ENCODE measurements at places on chromosomes 2 and 18.

DNA sequence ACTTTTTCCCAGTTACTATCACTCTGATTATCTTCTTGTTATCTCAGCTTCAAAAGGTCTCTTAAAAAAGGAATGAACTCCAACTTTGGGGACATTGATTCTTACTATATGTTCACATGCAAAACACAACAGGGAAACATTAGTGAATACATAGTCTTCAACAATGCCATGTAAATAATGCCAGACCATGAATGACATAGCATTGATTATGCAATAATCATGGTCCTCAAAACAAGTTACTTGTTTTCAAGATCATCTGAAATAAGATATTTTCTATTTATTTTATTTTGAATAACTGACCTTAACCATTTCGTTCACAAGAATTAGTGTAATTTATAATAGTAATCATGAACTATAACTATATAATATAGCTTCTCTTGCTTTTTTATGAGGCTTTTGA lies 902.3 kb downstream of the MBD2 start:
- no peak for DNase-seq

DNA sequence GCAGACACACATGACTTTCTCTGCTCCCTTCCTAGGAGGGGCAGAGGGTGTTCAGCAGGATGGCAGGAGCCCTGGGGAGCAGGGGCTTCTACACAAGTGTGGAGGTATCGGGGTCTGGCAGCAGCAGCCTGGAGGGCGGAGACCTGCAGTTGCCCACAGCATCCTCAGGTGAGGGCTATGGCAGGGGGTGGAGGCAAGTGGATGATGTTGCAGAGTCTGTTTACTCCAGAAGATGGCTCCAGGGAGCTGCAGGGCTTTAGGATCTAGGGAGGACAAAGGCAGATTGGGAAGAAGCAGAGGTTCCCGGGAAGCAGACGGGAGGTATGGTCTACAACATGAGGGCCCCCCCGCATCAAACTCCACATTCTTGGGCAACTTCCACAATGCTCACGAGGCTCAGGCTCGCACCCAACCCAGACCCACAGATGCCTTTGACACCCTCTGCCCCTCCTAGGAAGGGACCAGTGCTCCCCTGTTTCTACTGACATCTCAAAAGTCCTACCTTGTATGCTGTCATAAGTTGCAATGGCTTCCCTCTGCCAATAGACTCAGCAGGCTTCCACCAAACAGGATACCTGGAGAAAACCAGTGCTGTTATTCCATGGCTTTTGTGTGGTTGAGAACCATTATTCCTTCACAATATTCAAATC lies 12.0 kb upstream of the ATP6V1C2 start:
- peak; percentile 26 for DNase-seq

GRCh38 chr2:227821043-227821942 lies 7.7 kb downstream of the CCL20 start:
- no peak for DNase-seq

DNA sequence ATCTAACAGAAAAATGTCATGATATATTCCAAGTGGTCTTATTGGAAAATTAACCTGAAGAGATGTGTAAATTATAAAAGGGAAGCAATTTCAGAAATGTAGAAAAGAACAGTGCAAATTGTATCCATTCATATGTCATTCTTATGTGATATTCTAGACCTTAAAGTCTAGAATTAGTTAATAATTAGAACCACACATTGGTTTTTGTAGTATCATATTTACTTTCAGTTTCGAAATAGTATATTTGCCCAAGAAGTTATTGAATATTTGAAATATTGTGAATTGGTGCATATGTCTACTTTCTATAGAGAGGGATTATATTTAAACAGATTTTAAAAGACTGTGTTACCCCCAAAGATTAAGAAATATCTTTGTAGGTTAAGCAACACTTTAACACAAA lies 1348.6 kb upstream of the ACVR2A start:
- no peak for DNase-seq

GRCh38 chr18:4797002-4797685 lies 342.0 kb upstream of the DLGAP1 start:
- DNase-seq = no peak

DNA sequence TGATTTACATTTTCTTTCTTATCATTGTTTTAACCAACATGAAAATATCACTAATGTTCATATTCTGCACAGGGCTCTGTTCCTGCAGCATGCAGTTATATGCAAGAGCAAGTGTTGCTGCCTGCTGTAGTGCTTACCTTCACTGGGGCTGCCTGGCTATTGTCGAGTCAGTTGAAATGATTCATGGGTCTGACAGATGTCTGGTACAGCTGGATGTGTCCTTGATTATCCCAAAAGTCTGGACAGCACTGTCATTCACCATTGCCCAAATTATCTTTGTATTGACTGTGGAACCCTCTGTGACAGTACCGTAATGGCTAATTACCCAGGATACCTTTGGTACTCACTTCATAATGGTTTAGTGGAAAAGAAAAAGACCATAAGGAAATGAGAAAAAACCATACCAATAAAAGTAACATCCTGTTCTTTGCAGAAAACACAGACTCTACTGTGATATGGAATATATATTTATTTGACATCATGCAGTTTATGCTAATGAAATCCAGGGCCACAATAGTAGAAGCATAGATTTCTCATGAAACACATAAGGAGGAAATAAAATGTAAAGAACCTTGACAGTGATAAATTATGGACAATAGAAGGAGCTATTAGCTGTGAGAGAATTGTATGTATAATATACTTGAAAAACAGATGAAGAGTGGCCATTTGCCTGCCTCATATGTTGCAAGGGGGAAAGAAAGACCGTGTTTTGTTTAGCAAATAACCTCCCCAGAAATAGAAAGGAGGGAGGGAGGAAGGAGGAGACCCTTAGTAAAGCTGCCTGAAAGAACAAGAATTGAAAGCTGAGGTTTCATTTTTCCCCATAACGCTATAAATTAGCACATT lies 249.8 kb upstream of the ATP5MC3 start:
- DNase-seq = no peak

DNA sequence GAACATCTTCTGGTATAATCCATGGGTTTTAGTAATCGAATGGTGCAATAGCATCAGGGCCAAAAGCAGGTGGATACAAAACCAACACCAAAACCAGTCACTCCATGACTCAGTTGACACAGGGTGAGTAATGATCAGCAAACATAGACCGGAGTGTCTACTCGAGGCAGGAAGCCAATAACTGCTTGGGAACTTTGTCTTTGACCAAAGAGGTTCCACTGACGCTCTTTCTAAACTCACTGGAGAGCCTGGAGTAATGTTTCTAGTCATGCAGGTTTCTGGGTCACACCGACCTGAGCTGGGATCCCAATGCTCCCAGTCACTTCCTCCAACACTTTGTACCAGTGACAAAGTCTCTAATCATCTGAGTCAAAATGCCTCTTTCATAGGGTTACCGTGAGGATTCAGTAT lies 30.9 kb downstream of the MREG start:
- no peak for DNase-seq

- DNase-seq = no peak
Observed at GRCh38 chr2:126766295-126766968, 110.5 kb downstream of the GYPC start.

DNA sequence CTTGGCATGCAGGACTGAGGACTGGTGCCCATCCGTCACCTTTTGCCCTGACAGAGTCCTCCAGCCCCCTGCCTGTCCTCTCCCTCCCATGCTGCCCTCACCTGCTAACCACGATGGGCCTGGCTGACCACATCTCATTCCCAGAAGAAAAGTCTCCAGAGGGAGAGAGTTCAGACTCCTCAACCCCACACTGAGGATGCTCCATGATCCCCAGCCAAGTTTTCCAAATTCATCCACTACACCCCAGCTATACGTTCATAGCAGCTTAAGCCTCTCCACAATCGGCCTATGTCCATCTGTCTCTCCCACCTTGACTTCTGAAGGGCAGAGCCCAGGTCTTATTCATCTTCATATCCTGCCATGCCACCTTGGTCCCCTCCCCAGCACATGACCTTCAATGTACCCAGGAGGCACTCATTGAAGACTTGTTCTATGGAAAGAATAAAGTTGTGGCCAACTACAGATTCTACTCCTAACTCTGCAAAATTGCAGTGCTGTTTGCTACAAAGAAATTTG lies 115.6 kb upstream of the ID2 start:
- no peak for DNase-seq

DNA sequence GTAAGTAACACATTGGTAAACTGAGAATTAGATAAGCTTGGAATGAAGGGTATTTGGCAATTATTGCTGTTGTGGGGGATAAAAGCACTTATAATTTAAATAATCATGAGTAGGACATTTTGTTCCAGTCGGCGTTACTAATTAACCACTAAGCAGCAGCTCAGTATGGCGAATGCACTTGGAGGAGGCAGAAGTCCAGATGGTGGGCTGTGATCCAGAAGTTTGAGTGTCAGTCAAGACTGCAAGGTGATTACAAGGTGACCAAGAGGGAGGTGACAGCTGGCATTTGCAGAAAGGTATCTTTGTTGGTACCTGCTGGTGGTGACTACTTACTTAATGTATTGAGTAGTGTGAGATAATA lies 643.6 kb upstream of the FAM98A start:
- DNase-seq = no peak

DNA sequence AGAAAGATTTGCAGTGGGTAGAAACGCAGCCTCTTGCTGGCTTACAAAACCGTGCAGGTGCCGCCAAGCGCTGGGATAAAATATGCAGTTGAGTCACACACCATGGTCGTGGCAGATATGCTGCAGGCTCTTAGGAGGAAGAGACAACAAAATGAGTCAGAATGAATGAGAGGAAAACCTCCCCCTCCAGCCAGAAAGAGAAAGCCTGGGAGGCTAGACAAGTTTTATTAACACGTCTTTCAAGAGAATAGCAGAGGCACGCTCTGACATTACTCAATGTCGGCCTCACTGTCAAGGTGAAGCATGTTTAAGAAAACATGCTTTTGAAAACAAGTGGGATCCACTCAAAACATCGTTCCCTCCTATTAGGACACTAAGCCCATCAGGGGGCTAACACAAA lies 37.1 kb upstream of the ZCCHC2 start:
- no peak for DNase-seq

- no peak for DNase-seq
Observed at GRCh38 chr2:32830196-32830595, 116.6 kb upstream of the LTBP1 start.

- DNase-seq = peak; percentile 44
Observed at GRCh38 chr18:50560681-50561629, 1.1 kb downstream of the MAPK4 start.

- DNase-seq = no peak
Observed at GRCh38 chr2:171319164-171319810, 114.5 kb downstream of the METTL8 start.

GRCh38 chr2:172588931-172589330 lies 33.0 kb downstream of the PDK1 start:
- DNase-seq = no peak

DNA sequence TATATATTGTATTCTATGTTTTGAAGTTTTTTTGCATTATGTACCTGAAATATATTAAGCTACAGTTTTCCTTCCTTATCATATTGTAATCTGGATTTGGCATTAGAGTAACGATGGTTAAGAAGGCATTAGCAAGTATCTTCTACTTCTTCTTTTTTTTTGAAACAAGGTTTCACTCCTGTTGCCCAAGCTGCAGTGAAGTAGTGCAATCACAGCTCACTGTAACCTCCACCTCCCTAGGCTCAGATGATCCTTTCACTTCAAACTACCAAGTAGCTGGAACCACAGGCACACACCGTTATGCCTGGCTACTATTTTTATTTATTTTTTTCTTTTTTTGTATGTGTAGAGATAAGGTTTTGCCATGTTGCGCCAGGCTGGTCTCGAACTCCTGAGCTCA lies 201.1 kb downstream of the ZNF804A start:
- no peak for DNase-seq

DNA sequence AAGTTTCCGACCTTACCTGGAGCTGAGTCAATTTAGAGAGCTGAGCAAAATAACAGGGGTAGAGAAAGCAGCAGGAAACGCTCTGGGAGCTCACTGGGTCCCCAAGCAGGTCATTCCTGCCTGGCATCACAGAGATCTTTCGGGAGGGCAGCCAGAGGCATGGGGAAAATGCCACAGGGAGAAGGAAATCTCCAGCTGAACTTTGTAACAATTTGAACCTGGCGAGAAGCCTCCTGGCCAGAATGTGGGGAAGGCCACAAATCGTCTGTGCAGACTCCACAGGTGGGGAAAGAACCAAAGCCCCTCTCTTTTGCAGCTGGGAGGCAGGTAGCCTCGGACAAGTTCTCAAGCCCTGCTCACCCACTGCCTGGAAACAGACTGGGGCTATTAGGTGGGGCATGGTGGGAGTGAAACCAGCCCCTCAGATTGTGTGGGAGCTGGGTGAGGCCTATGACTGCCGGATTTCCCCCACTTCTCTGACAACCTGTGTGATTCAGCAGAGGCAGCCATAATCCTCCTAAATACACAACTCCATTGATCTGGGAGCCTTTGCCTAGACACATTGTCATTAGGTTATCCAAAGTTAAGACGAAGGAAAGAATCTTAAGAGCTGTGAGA lies 53.9 kb downstream of the INO80D start:
- no peak for DNase-seq

DNA sequence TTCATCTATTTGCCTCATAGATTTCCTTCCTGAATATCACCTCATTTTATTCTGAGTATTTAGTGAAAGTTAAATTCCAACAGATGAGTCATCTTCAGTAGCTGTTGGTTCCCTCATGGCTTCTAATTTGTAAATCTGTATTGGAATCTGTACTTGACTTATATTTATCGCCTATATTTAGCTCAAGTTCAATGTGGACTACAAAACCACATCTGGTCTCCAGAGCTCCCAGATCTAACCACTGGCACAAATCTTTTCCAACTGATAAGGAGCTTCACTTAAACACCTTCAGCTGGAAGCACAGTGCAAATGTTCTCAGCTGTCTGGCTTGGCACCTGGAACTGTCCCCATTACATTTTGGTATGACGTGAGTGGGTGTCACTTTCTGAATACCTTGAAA lies 82.8 kb upstream of the DSEL start:
- DNase-seq = no peak

GRCh38 chr18:74665905-74666304 lies 68.2 kb downstream of the ZNF407 start:
- no peak for DNase-seq

DNA sequence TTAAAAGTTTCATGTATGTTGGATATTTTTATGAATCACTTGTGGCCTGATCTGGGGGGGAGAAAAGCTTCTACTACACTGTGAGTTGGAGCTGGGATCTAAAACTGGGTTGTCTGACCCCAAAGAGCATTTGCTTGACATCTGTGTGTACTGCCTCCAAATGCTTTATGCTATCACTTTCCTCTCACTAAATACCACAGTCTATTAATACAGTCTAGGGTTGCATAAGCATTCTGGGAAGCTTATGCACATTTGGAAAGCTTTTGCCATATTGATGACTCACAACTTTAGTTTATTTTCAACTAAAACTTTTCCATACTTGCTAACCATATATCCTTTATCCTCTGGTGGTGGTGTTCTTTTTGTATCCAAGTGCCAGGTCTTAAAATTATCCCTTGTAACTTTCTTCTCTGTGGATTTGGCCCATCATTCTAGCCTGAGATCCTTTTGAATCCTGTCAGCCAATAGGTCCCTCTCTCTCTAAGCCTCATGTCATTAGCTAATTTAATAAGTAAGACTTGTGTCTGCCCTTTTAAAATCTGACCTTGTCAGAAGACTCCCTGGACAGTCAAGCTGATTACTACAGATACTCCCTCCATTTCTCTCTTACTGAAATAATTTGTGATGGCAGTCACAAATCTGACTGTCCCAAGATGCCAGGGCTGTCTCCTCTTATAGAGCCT lies 72.7 kb downstream of the NXPH2 start:
- no peak for DNase-seq

Data from testis (tissue), 5 donors.